ENCODE measurements at places on chromosomes 11 and 22. TPM values are rescaled to one million over a fixed set of nuclear protein-coding genes. Genes with fewer than 3 reads are reported as not detected.
A peak's percentile ranks its signal among the peaks of the same experiment; 100 is the strongest.

The HIPK3 gene
- 92.0 TPM for total RNA-seq

The PNPLA3 gene
- total RNA-seq: not detected

DNA sequence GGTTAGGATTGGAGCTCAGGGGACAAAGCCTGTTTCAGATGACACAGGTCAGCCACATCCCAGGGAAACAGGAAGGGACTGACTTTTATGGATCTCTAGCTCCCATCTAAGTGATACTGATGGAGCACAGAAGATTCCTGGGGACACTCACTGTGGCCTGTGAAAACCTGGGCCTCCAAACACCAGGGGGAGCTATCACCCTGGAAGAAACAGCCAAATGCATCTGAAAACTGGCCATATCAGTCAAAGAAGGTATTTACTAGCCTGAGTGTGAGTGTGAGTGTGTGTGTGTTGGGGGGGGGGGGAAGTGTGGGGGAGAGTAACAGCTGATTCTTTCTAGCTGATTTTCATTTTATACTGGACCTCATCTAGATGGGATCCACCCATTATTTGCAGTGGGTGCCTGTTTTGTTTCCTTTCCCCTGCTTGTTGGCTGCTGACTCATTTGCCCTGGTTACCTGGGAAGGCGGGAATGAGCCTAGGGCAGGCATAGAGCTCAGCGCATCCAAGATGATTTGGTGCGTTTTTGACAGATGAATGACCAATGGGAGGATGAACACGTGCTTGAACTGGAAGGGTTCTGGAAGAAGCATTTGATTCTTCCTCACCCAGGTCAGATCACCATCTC is 284.0 kb downstream of the KIRREL3 start:
- no peak for DNase-seq

DNA sequence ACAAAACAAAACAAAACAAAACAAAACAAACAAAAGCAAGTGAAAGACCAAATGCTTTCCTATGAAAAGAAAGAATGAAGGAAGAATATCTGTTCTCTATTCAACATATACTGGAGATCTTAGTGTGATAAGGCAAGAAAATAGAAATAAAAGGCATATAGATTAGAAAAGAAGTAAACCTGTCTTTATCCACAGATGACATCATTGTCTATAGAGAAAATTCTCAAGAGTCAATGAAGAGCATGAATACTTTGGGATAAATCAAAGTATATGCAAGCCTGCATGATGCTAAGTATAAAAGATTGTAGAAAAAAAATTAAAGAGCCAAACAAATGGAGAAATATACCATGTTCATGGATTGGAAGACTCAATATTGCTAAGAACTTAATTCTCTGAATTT is 17.6 kb downstream of the C2CD3 start:
- DNase-seq: no peak

DNA sequence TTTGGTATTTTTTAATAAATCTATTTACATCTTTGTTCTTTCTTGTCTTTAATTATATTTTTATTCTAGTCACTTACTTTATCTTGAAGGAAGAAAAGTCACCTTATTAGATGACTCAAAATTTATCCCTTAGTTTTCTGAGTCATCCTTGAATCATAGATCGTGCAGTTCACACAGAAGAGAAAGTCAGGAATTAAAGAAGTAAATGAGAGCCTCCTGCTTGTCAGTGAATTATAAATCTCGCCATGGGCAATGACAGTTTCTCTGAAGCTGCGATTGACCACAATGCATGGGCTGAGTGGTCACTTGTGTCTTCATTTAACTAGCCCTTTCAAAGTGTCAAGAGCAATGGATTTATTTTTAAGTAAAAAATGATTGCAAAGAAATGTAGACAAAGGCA is 91.2 kb downstream of the LUZP2 start:
- DNase-seq: no peak

DNA sequence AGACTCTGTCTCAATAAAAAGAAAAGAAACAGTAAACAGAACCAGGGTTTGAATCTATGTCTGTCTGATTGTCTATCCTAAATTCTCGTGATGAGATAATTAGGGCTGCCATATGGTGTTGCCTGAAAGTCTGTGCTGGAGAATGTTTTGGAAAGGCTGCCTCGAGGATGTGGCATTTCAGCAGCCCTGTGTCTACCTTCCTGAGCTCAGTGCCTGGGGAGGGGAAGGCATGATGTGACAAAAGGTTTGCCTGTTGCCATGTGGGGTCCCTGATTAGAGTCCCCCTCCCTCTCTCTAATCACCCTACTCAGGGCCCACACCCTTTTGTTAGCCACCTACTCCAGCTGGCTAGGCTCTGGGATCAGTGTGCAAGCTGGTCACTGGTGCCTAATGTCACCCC is 15.2 kb downstream of the CD82 start:
- no peak for DNase-seq

DNA sequence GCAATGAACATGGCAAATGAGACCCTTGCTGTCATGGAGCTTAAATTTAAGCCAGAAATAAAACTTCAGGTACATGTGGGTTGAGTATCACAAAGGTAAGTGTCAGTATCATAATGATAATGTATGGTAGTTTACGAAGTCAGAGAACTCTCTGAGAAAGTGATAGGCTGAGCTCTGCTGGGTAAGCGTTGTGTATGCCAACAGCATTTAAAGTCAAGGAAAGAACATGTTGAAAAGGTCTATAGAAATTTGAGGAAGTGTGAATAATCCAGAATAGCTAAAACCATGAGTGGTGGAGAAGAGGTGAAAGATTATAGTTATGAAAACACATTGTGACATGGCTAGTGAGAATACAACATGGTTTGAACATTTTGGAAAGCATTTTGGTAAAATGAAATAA is 17.4 kb upstream of the CTSC start:
- DNase-seq: no peak

DNA sequence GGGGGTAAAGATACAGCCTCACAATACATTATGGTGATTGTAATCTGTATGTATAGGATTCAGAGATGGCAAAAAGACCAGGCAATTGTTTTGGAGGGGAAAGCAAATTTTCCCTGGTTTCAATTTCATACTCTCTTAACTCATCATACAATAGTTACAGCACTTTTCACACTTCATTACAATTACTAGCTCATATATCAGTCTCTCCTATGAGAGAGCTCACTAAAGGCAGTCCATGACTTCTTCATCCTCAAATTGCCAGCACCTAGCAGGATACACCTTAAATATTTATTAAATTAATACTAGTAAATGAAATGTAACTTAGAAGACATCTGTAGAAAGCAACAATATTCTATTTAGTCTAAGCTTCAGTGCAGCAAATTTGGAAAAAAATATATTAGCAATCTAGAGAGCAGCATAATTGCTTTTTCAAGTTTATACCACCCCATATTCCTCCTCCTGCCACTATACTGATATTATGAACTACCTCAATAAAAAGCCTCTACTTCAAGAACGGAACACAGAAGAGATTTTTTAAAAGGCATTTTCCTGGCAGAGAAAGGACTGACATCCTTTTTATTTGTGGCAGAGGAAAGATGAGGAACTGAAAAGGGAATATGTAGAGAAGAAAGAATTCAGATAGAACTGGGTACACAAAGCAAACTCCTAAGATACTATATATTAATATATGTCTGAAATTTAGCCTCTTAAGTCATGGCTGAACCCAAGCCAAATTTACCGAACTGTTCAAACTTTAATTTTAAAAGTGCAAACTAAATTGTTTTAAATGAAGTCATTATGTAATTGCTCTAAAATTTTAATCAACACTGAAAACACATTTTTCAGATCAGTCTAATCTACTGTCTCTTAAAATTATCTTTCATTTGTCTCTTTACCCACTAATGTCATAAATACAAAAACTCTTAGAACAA is 27.7 kb downstream of the PICALM start:
- no peak for DNase-seq

GRCh38 chr22:41963453-41964111 is 5.7 kb upstream of the SEPTIN3 start:
- no peak for DNase-seq

- DNase-seq: peak; percentile 35
Measured at GRCh38 chr11:6438979-6439571, 1.7 kb downstream of the HPX start.

DNA sequence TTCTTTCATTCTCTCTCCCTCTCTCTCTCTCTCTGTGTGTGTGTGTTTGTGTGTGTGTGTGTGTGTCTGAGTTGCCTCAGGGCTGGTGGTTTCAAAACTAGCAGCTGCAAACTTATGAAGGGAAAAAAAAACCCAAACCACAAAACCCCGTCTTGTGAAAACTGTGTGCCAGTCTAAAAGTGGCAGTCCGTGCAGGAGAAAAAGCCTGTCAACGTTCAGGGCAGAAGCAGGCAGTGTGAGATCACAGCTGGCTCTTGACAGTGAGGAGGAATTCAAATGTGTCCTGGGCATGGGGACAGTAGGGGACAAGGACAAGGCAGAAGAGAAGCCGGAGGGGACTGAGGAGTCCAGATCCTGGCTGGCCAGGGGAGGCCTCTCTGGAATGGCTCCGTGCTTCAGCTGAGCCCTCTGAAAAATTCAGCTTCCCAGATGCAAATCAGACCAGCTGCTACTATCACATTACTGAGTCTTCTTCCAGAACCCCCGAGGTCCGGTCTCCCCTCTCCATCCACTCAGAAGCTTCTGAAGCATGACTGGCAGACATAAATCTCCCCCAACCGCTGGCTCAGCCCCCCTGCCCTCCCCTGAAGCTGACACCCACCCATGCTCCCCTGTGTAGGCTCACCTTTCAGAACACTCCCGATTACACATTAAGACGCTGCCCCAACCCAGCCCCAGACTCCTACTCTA is 31.9 kb downstream of the FLI1 start:
- DNase-seq: peak; percentile 89

Data from CD4-positive, alpha-beta memory T cell (primary cell).